ENCODE measurements at places on chromosomes 5 and 9.

GRCh38 chr5:106907979-106908378, 762.8 kb downstream of the EFNA5 start:
- no peak for DNase-seq

DNA sequence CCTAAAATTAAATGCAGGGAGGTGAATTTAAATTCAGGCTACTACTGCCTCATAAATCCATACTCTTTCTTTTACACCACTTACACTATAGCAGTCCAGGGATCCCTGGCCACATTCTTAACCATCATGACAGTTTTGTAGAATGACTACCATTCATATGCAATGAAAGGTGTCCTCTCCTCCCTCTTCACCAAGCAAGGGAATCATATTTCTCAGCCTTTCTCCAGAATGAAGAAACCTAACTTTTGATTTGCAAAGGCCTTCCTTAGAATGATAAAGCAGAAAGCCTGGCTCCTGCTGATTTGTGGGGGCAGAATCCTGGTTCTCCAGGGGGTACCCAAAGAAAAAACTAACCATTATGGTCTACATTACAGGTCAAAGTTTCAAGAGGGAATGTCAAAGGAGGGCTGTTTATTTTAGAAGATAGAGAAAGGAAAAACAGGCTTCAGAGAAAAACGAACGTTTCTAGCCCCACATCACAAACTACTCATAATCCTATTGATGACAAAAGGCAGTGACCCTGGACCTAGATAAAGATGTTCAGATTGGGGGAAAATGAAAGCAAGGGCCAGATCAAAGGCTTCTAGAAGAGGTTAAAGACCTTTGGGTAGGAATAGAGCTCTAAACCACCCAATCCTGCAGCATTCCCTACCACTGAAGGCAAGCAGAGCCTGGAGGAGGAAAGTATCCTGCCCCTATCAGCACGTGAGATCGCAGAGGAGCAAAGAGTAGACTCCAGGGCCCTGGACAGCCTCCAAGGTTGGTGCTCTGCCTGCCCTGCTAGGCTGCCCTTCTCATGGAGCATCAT, 11.5 kb downstream of the WNT8A start:
- DNase-seq, result no peak

GRCh38 chr5:66315784-66316183, 171.7 kb downstream of the SREK1 start:
- no peak for DNase-seq

DNA sequence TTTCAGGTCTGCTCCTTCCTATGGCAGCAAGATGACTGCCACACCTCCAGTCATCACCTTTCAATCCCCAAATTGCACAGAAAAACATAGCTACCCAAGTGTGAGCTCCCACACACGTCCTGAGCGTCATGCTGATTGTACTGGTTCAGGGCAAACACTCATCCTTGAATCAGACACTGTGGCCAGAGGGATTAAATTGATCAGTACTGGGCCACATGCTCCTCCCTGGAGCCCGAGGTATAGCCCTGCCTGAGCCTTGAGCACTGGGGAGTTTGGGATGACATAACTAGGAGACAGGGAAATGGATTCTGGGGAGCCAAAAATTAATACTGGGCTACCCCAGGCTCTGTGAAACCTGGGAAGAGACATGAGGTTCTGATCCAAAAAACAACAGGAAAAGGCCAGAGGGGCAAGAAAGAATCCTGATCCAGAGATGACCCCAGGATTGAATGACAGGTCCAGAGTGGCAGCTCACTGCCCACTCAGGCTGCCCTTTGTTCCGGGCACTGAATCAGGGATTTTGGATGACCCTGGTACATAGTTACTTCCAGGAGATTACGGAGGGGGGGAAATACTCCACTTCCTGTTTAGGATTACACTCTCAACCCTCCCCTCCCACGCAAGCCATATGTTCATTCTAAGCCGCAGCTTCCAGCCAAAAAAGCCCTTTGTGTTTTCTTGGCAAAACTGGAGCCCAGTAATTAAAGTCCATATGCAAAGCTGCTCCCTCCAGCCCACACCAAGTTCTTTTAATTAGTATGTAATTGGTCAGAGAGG, 141.6 kb upstream of the SPRY4 start:
- DNase-seq, result no peak

DNA sequence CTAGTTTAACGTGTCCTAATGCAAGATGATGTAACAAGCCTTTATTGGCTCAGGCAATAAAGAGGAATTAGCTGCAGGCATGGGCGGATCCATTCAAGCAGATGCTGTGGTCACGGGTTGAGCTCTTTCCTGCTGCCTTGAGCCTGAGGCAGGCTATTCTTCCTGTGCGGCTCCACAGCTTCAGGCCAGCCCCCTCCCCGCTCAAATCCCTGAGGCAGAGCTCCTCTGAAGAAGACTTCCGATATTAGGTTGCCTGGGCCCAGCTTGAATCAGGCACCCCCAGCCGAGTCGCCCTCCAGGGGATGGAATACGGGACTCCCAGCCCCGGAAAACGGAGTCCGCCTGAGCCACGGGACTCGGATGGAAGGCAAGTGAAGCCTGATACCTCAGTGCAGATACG, 95.0 kb upstream of the RUFY1 start:
- no peak for DNase-seq

DNA sequence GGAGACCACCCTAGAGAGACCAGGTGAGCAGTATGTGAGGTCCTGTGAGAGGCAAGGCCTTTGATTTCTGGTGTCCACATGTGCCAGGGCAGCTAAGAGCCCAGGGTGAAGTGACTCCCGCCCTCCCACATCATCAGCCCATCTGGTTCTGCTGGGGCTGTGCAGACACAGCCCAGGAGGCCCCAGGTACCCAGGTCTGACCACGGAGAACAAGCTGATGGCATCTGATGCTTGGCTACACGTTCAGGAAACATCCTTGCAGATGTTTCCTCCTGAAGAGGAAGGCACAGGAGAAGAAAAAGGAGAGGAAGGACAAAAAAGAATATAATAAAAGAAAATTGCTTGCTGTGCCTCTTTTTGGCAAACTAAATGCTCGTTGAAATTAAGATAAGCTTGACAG, 225.8 kb downstream of the PAX5 start:
- DNase-seq, result no peak

DNA sequence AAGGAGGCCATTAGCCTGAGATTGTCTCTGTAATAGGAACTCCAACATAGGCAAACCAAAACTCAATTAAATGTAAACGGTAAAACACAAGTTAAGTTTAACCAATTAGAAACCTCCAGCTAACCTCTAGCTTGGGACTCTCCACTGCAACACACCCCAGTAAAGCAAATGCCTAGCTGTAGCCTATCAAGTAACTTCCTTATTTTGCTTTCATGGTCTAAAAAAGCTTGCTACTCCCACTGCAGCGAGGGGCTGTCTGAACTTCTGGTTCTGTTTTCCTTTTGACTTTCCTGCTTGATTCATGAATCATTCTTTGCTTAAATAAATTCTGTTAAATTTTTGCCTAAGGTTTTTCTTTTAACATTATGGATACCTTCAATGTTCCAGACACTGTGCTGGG, 24.4 kb upstream of the C5orf46 start:
- DNase-seq, result no peak

DNA sequence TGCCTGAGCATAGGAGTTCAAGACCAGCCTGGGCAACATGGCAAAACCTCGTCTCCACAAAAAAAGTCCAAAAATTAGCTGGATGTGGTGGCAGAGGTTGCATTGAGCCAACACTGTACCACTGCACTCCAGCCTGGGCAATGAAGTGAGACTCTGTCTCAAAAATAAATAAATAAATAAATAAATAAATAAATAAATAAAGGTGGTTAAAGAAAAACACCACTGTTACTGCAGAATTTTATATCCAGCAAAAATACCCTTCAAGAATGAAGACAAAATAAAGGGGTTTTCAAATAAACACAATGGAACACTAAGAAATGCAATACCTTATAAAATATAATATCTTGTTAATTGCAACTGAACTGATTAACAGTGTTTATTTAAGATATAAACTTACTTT, 150.2 kb upstream of the TBCA start:
- DNase-seq, result no peak

DNA sequence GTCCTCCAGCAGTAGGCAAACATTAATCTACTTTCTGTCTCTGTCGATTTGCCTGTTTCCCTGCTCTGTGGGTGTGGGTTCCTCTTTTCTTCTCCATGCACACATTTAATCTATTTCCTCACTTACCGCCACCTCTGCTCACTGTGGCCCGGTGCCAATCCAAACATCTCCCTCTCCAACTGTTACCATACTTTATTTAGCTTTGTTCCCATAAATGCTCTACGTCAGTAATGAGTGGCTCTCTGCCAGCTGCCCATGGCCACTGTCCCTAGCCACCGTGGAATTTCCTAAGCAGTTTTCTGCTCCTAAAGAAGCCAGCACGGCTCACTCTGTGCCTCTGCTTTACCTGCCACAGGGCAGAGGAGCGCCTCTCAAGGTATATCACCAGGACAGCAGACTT, 19.5 kb upstream of the GOLPH3 start:
- no peak for DNase-seq

GRCh38 chr5:173583346-173583745, 33.1 kb downstream of the BOD1 start:
- no peak for DNase-seq

DNA sequence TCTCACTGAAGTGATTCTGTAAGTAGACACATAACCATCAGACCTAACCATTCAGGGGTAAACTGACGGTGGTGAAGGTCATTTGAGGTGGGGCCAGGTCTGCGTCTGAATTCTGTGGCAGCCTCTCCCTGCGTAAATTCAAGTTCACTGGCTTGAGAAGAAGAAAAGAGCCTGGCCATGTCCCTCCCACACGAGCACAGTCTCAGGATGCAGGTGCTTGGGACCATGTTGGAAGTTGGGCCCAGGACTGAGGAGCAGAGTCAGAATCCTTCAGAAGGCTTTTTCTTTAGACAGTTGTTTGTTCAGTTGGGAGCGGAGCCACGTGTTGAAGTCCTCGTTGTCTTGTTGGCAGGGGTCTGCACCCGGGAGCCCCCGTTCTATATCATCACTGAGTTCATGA, 24.1 kb downstream of the QRFP start:
- DNase-seq, result no peak

GRCh38 chr9:127105805-127106465, 16.5 kb downstream of the ANGPTL2 start:
- DNase-seq, result no peak

GRCh38 chr9:14281136-14281795, 32.7 kb downstream of the NFIB start:
- DNase-seq, result no peak

DNA sequence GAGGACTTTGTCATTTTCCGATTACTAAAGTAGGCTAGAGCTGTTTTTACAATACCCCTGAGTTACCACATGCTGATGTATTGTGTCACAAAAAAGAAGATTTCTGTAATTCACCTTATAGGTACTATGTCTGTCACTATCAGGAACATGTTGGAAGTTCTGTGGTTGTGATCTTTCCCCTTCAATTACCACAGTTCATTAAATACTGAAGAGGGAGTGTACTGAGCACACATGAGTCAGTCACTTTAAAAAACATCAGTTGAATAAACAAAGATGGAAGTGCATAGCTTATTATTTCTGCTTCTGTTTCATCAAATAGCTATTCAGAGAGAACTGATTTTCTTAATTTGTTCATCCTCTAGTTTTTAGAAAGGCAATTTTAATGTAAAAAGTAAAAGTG, 31.7 kb downstream of the AP3S1 start:
- DNase-seq, result no peak

GRCh38 chr5:79229357-79230174, 6.4 kb upstream of the JMY start:
- peak; percentile 69 for DNase-seq

DNA sequence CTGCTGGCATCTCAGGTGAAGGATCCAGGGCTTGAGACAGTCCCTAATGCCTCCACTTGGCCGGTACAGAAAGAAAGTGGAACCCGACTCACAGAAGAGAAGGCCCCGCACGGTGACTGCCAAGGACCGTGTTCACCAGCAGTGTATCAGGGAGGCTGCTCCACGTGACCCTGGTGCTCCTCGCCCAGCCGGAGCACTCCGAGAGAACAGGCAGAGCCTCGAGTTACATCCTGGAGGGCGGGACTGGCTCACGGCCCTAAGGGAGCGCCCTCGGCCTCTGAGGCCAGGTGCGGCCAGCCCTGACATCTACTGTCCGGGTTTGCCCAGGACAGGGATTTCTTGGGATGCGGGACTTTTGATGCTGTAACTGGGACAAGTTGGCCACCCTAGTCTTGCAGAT, 104.0 kb upstream of the SARDH start:
- DNase-seq, result no peak

GRCh38 chr5:56951126-56951945, 587 bp downstream of the MIER3 start:
- peak; percentile 9 for DNase-seq

DNA sequence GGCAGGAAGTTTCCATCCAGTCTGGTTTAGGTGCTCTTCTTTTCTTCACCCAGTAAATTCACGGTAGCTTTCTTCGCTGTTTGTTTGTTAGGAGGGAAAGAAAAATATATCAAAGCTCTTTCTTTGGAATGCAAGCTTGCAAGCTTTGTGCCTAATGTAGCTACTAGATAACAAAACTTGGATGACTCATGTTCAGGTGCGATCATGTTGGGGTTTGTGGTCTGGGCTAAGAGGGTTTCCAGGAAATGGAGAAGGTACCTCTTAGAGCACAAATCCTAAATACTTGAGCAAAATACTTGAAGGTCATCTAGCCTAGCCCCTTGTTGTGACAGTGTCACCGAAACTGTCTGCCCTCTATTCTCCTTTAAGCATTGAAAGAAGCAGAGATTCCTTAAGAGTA, 17.7 kb downstream of the SRP19 start:
- peak; percentile 15 for DNase-seq

DNA sequence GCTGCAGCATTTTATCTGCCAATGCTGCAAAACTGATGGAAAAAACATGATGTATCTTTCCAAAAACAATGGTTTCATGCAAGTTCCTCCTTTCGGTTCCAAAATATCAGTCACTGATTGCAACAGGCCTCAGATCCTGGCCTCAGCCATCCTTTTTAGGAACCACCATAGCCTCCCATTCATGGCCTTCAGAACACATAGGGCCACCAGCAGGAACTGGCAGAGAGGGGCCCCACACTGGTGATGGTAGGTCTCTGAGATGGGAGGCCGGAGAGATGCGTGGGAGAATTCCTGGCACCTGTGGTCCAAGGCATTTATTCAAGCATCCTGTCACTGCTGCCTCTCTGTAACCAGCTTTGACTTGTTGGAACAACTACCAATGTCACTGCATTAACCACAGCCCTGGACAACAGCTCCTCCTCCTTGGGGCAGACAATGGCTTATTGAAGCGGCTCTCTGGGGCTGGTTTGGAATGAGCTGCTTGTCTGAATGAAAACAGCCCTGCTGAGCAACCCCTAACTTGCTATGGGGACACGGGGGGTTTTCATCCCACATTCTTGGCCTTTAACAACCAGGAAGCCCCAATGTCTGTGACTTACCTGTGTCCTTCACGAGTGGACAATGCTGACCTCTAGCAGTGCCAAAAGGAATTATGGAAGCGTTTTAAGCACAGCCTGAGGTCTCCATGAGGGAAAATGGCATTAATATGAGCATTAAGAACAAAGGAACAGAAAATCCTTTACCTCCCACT, 108.1 kb downstream of the LHFPL2 start:
- DNase-seq, result no peak

DNA sequence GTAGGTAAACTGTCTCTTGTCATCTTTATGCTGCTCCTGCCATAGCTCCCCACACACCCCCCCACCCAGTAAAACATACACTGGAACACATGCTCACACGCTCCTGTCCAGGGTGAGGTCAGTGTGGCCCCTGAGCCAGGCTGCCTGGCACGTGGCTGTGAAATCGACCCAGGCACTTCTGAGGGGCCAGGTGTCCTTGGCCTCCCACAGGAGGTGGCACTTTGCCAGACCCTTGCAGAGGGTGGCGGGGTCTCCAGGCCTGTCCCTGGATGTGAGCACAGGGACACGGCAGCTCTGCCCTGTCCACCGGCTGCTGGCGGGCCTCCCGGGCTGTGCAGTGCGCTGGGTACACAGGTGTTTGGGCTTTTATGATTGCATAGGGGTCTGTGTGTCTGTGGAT, 10.0 kb upstream of the CRB2 start:
- DNase-seq, result no peak

All from CD8-positive, alpha-beta memory T cell (primary cell).